ENCODE measurements at places on chromosomes 7 and 10.

- DNase-seq: no peak
Observed at GRCh38 chr10:124003871-124004662, 89.3 kb downstream of the CHST15 start.

GRCh38 chr7:80288175-80289122, 153.8 kb downstream of the GNAI1 start:
- DNase-seq: peak; percentile 71

- no peak for DNase-seq
Observed at GRCh38 chr7:137966641-137967142, 35.2 kb downstream of the CREB3L2 start.

DNA sequence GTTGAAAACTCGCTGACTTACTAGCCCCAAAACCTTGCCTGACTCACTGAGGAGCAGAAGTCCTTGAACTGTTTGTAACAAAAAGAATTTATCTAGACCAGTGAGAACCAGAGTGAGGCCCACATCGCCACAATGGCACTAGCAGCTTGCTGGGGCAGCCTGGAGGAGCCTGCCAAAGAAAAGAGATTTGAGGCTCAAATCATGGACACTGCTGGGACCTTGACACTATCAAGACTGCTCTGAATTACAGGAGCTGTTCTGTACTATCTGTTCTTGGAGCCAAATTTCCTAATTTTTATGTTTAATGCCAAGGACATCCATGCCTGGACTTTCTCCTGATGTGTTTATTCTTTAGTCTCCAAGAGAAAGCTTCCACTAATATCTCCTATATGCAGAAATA, 82.0 kb upstream of the JCAD start:
- no peak for DNase-seq

DNA sequence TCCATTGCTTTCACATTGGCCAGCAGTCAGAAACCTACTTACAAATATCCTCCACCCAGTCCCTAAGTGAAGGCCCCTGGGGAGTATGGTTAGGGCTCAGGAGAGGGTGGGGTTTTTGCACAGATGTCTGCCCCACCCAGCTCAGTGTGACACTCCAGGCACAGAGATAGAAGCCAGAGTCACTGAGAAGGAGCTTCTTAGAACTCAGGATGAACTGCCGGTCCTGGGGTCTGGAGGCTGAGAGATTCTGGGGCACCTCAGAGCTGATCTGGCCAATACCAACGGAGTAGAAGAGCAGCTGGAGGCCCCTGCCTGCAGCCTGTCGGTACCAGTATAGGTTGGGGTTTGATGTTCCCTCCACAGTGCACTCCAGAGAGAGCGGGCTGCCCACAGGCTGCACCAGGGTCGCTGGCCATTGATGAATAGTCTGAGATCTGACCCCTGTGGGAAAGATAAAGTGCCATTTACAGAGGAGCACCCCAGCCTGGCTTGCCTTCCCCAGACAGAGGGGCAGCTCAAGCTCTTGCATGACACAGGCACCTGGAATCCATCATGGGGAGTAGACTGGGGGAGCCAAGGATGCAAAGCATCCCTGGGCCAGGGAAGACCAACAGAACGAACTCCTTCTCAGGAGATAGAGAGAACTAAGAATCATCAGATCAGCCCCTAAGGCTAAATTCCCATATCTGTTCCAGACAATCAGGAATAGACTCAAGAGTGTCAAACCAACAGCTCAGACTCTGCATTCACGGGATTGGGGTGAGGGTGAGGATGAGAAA, 41.9 kb downstream of the PRSS2 start:
- no peak for DNase-seq

DNA sequence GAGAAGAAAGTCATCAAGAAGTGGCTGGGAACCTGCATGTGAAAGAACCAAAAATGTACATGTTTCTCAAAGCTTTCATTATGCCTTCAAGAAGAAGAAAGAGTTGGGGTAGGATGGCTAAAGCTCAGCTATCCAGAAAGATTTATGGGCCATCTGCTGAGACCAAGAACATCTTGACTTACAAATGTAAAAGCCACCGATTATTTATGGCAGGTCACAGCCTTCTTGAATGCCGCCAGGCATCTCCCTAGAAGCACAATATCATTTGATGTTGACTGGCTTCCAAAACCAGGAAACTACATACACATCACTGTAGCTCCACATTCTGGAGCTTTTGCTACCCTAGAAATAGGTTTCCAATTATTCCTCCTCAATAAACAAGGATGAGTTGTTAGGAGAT, 254.2 kb upstream of the AOAH start:
- DNase-seq: no peak

DNA sequence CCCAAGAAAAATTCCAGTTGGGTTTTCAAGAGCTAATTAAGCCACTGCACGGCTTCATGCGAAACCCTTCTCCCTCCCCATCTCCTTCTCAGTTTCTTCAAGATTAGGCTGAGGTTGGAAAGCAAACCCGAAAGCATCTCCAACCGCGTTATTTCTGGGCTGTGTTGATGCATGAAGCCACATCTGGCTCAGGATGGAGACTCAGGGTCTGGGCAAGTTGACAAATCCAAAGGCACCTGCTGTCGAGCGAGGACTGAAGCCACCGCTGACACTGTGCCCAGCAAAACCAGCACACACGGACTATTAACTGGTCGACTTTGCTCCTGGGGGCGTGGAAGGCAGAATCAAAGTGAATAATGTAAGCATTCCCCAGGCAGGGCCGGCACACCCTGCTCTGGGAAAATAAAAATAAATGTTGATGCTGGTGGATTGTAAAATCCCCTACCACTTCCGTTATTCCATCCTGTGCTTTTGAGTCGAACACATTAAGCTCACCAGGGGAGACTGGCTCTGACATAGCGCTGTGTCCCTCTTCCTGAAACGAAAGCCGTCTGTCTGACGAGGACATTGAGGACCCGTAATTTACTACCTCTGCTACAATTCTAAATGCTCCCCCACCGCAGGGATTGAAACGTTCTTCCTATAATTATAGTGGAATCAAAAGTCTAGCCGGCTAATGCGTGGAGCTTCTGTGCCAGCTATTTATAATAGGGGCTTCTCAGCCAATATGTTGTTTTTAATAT, 269.8 kb downstream of the ADARB2 start:
- no peak for DNase-seq

DNA sequence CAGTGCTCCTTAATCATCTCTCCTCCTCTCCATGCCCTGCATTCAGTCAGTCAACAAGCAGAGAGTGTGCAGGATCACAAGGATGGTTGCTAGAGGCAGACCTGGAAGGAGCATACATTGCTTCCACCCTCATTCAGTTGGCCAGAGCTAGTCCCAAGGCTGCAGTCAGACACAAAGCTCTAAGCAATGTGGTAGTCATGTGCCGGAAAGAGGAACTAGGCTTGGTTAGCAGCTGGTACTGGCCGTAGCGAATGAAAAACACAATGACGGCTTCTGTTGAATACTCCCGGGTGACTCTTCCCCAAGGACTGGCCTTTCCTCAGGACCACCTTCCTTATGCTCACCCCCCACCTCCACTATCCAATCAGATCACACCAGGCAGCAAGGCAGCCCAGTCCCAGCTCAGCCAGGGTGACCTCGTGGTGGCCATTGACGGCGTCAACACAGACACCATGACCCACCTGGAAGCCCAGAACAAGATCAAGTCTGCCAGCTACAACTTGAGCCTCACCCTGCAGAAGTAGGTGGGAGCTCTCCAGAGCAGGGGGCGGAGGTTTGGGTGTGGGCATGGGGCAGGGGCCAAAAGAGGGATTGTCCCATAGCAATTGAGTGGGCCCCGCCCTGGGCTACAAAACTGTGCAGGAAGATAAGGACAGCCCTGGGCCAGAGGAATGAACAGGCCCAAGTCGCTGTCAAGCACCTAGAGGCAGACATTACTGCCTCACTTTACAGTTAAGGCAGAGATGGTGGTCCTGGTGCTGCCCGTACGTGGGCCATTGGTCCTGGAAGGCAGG, 10.9 kb downstream of the LDB3 start:
- no peak for DNase-seq

DNA sequence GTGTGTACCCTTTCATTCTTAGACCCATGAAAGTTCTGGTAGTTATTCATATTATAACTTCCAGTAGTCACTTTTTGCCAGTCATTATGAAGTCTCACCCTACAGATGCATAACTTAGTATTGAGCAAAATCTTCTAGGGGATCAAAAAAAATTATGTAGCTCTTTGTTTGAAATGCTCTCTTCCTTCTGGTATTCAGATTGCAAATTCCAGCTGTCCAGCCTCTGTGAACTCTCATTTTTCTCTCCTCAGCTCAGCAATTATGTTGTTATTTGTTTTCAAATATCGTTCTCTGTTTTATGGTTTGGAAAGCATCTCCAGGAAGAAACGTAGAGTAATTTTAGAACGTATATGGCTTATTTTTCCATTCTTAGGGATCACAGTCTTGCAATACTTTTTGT, 442.5 kb downstream of the SEMA3D start:
- DNase-seq: no peak

- DNase-seq: no peak
Observed at GRCh38 chr10:1520909-1521565, 216.3 kb downstream of the ADARB2 start.

- no peak for DNase-seq
Observed at GRCh38 chr10:48567346-48567745, 37.5 kb downstream of the ARHGAP22 start.

DNA sequence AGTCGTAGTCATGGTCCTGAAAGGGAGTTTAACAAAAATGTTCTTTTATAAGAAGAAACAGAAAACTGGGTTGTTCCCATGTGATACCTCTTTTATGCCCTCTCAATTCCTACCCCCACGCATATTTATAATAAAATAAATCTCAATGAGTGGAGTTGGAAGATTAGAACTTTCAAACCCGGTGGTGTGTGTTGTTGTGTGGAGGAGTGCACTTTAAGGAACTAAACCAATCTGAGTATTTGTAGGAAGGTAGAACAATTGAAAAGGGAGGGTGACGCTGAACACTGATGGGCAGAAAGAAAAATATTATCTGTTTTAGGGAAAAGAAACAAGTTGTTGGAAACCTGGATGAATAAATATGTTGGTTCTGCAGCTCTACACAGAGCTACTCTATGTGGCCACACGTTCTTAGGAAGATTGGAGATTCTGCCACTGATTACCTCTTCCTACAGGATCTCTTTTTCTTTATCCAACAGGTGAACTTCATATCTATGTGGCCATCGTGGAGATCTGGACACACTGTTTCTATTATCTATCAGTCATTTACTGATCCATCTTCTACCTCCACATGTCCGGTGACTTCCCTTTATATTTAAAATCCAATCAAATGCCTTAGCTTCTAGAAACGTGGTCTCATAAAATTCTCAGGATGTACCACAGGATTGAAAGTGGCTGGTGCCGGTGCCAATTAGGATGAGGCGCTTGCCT, 13.1 kb upstream of the GATA3 start:
- DNase-seq: no peak

GRCh38 chr10:123995461-123996131, 97.8 kb downstream of the CHST15 start:
- peak; percentile 80 for DNase-seq

DNA sequence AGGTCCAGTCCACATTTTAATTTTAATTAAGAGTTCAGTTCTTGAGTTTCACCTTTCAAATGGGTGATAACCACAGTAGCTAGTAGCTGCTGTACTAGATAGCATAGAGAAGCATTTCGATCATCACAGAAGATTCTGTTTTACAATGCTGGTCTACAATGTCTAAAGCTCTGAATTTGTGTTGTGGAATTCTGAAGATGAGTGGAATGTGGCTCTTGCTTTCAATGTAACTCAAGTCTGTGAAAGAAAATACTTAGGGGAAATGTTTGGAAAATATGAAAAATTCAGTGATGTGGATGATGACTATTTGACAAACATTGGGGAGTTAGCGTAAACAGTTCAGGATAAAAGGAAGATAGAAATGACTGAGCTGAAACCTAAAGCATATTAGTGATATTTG, 139.4 kb downstream of the GNAT3 start:
- DNase-seq: peak; percentile 79

DNA sequence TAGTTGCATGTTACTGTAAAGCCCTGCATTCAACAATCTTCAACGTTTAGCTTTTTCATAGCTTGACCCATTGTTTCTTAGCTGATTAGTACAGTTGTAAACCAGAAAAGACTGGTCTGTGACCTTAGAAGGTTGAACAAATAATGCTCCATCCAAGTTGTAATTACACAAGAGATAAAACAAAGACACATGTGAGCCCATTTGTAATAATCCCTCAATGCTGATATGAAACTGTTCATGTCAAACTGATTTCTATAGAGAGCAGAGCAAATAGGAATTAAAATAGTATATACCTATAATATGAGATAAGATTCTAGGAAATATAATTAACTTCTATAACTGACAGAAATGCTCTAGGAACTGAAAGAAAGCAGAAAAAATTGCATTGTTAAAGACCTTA, 94.7 kb upstream of the SLC25A13 start:
- no peak for DNase-seq

GRCh38 chr7:93015779-93016481, 101.8 kb downstream of the SAMD9 start:
- peak; percentile 78 for DNase-seq

Measured in fibroblast of skin of right quadriceps (primary cell).